ENCODE measurements at places on chromosomes 3 and 15. TPM values are rescaled to one million over a fixed set of nuclear protein-coding genes. Genes with fewer than 3 reads are reported as not detected.

The CAMK2N2 gene
- total RNA-seq: not detected

The NANOGP8 gene
- 0.38 TPM for total RNA-seq

The AADACL2 gene
- not detected for total RNA-seq

The ARHGAP31 gene
- 74.6 TPM for total RNA-seq

The SPINK8 gene
- total RNA-seq: not detected

The MKRN2 gene
- 41.3 TPM for total RNA-seq

The TSPAN3 gene
- 315 TPM for total RNA-seq

The CCR9 gene
- total RNA-seq: not detected

The CORO2B gene
- 4.2 TPM for total RNA-seq

The SENP5 gene
- total RNA-seq: 42.5 TPM

The FRMD5 gene
- total RNA-seq: 12.7 TPM

The SLCO2A1 gene
- total RNA-seq: 2.6 TPM

The GP5 gene
- total RNA-seq: not detected

The RASGRP1 gene
- 0.76 TPM for total RNA-seq

The TMEM158 gene
- total RNA-seq: 1.9 TPM

The CCR3 gene
- not detected for total RNA-seq

The PIAS1 gene
- 33.3 TPM for total RNA-seq

The PRR20G gene
- not detected for total RNA-seq

The SLC22A14 gene
- total RNA-seq: 0.10 TPM

The ITPR1 gene
- 22.5 TPM for total RNA-seq

Measured in vein endothelial cell (primary cell).